Kasumi-1 (cell line): ENCODE measurements at places on chromosomes 12 and 14.

DNA sequence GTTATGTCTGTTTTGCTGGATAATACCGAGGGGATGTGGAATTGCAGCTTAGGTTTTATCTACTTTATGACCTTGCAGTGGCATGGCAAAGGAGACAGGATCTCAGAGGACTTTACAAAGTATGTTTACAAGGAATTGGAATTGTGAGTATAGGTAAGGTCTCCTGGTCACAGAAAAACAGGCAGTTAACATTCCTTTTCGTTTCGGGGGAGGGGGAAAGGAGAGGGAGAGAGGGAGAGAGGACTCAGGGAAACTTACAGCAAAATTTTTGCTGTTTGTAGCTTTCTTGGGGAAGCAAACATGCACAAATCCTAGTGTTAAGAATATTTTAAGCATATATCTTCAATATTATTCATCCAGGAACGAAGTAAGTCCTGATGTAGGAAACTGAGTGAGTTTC is 590.5 kb upstream of the LRFN5 start:
- no peak for DNase-seq

- DNase-seq, result no peak
Measured at GRCh38 chr12:124481772-124482566, 85.4 kb downstream of the NCOR2 start.

- DNase-seq, result no peak
Measured at GRCh38 chr12:85152311-85152729, 116.2 kb downstream of the LRRIQ1 start.

GRCh38 chr12:58922849-58923248 is 2.5 kb upstream of the LRIG3 start:
- no peak for DNase-seq

DNA sequence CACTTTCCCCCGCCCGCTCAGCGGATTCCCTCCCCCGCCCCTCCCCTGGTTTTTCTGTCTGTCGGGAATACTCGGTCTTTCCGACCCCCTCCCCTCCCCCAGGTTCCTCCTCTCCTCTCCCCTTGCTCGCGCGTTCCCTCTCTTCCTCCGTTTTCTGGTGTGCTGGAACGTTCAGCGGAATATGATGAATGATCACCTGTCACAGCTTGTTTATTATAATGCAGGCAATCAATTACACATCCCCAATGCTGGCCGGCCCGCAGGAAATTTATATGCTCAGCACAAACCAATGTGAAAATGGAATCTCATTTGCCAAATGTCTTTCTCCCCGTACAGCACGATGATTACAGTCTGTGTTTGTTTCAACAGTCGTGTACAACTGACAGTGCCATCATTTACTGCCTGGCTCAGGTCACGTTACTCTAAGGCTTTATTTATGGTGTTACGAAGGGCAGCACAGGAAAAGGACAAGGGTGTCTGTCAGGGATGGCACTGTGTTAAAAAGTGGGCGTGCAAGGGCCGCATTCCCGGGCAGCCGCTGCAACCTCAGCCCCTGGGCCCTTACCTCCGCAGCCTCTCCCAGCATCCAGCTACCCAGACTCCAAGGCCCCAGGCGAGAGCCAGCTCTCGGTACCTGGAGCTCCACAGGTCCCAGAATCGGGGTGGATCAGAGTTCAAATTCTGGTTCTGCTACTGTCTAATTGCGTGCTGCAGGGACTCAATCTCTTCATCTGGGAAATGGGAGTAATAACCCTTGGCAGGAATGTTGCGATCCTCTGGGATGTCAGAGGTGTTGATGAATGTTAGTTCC is 24.7 kb upstream of the MAP1LC3B2 start:
- no peak for DNase-seq

- DNase-seq, result no peak
Measured at GRCh38 chr14:74591899-74592298, 20.1 kb downstream of the LTBP2 start.

- no peak for DNase-seq
Measured at GRCh38 chr12:132071830-132072384, 72.2 kb downstream of the DDX51 start.

DNA sequence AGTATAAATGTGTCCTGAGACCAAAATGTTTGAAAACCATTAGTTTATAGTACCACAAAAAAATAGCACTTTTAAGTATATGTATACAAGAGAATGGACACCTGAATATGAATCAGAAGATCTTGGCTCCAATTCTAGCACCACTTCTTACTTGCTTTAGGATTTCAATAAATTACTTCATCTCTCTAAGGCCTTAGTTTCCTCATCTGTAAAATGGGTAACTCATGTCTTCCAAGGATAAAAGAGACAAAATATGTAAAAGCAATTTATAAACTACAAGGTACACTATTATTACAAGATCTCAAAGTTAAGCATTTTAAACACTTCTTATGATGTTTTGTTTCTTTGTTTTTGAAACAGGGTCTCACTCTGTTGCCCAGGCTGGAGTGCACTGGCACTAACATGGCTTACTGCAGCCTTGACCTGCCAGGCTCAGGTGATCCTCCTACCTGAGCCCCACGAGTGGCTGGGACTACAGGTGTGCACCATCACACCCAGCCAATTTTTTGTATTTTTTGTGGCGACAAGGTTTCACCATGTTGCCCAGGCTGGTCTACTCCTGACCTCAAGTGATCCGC is 9.4 kb downstream of the DUSP16 start:
- DNase-seq, result no peak

- DNase-seq, result no peak
Measured at GRCh38 chr12:47999816-48000215, 4.5 kb downstream of the COL2A1 start.
